Fibroblast of upper back skin (primary cell): ENCODE measurements at places on chromosomes 2 and 18.
A peak's percentile ranks its signal among the peaks of the same experiment; 100 is the strongest.

- DNase-seq = no peak
Measured at GRCh38 chr2:29601872-29602271, 319.5 kb downstream of the ALK start.

DNA sequence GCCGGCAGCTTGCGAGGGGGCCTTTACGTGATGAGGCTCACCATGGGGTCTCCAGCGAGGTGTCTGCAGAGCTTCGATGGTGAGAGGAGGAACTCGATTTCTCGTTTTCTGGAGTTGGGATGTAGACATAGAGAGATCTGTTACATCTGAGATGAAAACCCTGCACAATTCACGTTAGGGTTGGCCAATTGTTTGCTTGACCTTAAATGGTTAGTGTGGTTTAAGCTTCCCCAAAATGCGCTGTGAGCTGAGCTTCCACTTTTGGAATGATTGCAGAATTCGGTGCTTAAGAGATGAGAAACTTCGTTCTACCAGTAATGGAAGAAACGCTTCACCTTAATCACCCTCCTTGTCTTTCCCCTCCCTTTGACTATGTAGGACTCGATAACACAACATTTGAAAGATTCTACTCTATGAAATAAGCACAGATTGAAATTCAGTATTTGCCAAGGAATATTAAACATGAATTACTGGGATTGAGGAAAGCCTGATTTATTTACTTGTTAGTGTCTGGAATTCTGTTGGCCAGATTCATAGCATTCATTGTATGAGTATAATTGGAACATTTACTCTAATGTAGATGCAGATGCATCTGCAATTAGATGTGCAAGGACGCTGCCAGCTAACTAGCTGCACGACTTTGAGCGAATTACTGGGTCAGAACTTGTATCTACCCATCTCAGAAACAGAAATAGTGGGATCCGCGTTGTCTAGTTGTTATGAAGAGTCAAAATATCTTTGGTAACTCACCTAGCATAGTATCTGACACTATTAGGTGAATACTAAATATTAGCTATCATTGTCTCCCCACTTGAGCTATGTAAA lies 1.6 kb upstream of the KLF7 start:
- DNase-seq = peak; percentile 78

- DNase-seq = no peak
Measured at GRCh38 chr2:42947809-42948600, 155.6 kb upstream of the HAAO start.

- DNase-seq = no peak
Measured at GRCh38 chr2:156695020-156695419, 258.8 kb downstream of the GPD2 start.

- DNase-seq = peak; percentile 84
Measured at GRCh38 chr2:45173513-45173912, 164.3 kb upstream of the SIX2 start.

- no peak for DNase-seq
Measured at GRCh38 chr2:116585669-116586327, 1228.7 kb upstream of the DDX18 start.

GRCh38 chr2:12008425-12009061 lies 262.1 kb downstream of the LPIN1 start:
- DNase-seq = peak; percentile 62

- no peak for DNase-seq
Measured at GRCh38 chr2:57937456-57937855, 109.2 kb upstream of the VRK2 start.

GRCh38 chr2:226795281-226796011 lies 4.2 kb downstream of the IRS1 start:
- DNase-seq = no peak

DNA sequence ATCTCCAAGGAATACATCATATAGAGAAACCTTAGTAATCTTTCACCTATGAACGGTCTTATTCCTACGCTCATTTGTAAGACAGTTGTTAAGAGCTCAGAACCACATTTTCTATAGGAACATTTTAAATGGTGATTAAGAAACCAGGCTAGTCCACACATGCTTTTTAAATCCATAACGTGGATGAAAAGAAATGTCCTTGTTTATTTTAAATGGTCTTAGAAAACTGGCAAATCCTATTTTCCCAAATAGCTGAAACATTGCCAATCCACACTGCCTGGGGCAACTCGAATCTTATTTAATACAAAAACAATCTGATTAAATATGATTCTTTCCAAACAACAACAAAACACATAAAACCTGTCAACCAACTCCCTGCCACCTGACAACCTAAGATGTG lies 23.7 kb downstream of the METTL8 start:
- DNase-seq = no peak

GRCh38 chr2:144524118-144525009 lies 4.4 kb upstream of the ZEB2 start:
- no peak for DNase-seq

DNA sequence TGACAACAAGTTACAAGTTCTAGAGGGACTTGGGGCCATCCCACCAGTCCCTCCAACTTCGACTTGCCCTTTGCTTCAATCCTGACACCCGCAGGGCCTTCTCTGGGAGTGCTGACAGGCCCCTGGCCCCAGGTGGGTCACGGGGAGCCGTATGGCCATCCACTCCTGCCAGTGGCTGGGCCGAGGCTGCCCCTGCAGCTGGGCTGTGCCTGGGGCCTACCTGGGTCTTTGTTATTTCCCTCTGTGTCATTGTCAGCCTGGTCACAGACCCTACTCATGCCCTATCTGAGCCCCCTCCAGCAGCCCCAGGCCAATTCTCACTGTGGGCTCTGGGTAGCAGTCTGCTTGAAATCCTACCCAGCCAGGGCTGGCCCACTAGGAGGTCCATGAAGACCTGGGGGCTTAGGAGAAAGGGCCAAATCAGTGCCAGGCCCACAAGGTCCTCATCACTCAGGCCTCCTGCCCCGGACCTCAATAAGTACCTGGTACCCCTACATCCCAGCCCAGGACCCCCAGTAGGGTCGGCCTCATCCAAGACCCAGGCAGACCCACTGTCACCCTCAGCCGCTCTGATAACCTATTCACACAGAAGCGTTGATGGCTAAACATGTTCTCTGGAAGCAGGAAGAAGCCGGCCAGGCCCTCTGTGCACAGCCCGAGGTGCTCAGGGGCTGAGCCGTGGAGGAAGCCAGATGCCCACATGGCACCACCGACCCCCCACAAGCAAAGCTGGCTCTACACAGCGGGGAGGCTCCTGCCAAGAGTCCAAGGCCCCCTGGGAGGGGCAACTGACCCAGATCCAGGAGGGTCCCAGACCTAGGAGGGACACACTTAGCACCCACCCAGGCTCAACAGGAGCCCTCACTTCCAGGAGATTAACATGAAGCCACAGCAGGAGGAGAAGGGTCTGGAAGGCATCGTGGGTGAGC lies 57.7 kb downstream of the BIN1 start:
- no peak for DNase-seq

- no peak for DNase-seq
Measured at GRCh38 chr18:27428716-27429475, 243.8 kb upstream of the CHST9 start.

GRCh38 chr2:110729106-110729505 lies 3.3 kb upstream of the ACOXL start:
- DNase-seq = no peak

DNA sequence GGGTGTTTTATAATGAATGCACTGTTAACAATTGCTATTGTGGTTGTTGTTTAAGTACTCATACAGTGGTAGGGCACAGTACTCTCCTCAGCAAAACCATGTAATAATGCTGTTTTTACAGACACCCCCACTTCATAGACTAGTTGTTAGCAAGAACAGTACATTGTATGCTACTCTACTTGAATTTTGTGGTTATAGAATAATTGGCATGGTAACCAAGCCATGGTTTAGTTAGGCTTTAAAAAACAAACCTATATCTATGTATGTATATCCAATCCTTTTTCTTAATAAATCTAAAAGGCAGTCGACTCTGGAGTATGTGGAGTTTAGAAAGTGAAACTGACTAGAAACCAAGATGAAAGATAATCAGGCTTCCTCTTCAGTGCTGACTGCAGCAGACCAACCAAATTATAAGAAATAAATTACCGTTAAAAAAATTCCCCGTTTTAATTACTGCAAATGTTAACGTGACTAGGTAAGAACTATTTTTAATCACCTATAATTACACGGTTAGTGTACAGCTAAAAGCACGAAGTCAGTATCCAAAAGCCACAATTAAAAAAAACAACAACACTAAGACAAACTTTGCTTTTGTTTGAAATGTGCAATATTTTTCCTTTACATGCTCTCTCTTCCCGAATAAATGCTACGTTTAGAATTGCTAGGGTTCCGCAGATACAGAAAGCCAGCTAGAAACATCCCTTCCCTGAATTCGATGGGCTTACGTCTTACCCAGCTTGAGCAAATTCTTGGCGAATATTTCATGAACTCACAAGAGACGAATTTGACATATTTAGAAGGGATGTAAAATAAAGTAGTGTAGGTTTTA lies 113.3 kb upstream of the SERTAD2 start:
- DNase-seq = peak; percentile 33

- no peak for DNase-seq
Measured at GRCh38 chr2:150846691-150847090, 359.2 kb upstream of the RND3 start.

DNA sequence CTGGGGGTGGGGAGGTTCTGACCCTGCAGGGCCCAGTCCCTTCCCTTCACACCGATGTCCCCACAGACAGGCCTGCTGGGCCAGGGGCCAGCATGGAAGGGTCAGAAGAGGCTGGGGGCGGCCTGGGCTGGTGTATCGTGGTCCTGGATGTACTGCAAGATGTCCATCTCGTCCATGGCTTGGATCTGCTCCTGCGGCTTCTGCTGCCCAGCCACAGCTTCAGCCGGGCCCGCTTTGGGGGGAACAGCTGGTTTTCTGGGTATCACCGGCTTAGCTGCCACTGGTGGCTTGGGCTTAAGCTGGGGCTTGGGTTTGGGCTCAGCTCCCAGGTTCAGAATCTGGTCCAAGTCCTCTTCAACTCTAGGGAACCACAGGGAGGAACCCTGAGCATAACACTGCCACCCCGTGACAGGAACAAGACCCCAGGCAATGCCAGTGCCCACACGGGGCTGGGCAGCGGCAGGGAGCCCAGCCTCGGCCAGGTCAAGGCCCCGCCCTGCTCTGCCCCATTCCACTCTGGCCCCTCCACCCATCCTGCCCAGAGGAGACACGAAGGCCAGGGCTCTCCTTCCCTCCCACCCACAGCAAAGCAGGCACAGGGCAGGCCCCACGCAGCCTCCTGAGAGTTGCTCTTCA lies 31.9 kb downstream of the HS1BP3 start:
- no peak for DNase-seq

DNA sequence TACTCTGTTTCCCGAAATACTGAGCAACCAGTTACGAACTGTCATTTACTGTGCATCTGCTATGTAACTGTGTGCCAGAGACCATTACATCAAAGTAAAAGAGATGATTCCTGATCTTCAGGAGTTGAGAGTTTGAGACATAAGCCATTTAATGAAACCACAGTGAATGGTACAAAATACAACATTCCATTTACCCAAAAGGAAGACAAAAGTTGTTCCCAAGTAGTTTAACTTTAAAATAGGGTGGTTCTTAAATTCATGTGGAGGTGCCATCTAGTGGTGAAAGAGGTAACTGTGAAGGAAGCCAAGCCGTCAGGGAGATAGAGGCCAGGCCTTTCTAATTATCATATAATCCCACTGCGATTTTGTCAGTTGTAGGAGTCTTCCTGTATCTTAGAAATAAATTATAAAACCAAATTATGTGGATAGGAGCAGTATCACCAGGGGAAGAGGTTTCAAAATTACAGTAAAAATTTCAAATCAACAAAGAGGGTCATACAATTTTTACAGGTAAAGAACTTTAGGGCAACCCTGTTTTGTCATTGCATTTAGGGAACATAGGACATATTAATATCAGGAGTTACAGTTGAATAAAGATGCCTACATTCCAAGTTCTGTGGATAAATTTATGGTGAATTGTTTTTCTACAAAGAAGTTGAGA lies 67.7 kb downstream of the EPAS1 start:
- DNase-seq = peak; percentile 74

DNA sequence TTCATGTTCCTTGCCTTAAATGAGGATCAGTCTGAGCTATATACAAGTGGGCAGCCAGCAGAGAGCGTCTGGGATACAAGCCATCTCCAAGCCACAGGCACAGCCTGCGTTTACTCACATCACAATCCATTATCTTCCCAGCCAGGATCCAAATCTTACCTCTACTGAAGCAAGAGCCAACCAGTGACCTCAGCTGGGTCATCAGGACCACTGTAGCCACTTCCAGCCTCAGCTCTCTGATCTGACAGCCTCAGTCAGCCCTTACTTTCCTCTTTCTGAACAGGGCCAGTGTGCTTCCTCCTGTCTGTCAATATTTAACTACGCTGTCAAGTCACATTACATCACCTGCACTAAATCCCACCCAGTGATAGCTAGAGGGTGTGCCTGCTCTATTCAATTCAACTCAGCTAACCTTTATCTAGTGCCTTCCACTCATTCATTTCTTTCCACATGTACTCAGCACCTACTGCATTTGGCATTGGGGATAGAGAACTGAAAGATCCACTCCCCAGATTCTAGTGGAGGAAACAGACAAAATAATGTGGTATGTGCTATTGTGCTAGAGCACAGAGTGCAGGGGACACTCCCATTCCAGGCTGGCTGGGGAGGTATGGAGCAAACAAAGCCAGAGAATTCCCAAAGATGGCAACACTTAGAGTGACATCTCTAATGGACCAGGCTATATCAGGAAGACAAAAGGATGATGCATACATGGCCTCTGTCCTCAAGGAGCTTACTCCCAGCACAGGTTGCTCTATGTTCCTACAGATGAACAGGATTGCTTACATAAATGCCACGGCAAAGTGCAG lies 146.5 kb downstream of the NCKAP5 start:
- DNase-seq = peak; percentile 52

DNA sequence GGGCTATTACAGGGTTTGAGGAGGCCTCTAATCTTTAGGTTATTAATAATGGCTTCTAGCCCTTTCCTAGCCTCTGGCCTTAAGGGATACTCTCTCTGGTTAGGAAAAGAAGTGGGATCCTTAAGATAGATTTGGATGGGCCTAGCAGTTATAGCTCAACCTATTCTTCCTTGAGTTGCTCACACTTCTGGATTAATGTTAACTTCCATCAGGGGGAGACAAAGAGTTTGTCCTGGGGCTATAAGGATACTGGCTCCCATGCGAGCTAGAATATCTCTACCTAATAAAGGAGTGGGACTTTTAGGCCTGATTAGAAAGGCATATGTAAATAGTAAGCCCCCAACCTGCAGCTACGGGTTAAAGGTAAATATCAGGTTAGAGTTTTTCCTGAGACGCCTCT lies 14.3 kb upstream of the PTH2R start:
- no peak for DNase-seq

GRCh38 chr2:71595569-71595968 lies 142.2 kb downstream of the DYSF start:
- DNase-seq = peak; percentile 35

GRCh38 chr2:8598295-8599165 lies 83.3 kb upstream of the ID2 start:
- peak; percentile 94 for DNase-seq

- DNase-seq = no peak
Measured at GRCh38 chr2:144501118-144501517, 18.8 kb downstream of the ZEB2 start.

DNA sequence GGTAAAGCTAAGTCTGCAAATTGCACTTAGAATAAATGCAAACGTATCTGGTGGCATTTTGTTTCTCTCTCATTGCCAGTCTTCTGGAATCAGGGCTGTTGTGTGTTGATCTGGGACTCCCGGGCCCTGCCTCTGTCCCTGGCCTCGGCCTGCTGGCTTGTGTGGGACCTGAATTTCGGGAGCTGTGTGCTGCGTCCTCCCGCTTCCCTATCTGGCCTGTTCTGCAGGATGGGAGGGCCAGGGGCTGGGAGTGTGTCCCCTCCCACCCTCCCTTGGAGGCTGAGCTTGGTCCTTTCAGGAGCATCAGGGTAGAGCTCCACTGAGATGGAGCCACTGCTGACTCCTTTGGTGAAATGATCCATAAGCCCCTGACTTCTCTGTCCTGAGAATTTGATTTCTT lies 118.5 kb downstream of the ACKR3 start:
- DNase-seq = no peak
